Mesendoderm (in vitro differentiated cells): ENCODE measurements at places on chromosomes 16 and 17.

DNA sequence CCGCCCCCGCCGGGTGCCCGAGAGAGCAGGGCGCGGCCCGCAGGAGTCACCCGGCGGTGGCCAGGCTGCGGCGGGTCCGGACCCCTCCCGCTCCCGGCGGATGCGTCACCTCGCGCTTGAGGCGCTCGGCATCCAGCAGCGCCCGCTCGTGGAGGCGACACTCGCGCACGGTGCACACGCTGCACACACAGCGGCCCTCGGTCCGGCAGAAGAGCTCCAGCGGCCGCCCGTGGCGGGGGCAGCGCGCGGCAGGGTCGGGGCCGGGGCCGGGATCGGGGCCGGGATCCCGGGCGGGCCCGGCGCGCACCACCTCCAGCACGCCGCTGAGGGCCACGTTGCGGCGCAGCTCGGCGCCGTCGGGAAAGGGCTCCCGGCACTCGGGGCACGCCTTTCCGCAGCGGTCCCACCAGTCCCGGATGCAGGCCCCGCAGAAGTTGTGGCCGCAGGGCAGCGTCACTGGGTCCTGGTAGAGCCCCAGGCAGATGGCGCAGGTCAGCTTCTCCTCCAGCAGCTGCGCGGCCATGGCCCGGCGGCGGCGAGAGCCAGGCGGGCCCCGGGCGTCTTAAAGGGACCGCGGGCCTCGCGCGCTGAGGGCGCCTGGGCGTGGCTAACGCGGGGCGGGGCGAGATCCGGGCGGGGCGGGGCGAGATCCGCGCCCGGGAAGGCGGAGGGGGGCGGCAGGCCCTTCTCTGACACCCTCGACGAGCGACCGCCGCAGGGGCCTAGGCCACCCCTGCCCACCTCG lies at the start of gene TRIM65:
Gene TRIM65 (minus strand): TSS at position 537 of the 745 bp plus-strand sequence. CDS start 14 bp downstream, at position 523.
- H3K27me3 ChIP-seq, result no peaks in the 10 kb centered on the region
- DNase-seq, result peak; percentile 88
- peaks cover 5% of the 10 kb centered on the region for H3K4me1 ChIP-seq

GRCh38 chr16:4611337-4612021 lies 3.2 kb downstream of the UBALD1 start:
- H3K27me3 ChIP-seq, result no peaks in the 10 kb centered on the region
- peaks cover 7% of the 10 kb centered on the region for H3K4me1 ChIP-seq
- no peaks in the 10 kb centered on the region for H3K36me3 ChIP-seq
- H3K4me3 ChIP-seq, result no peak overlapping the region
- no peak overlapping the region for H3K27ac ChIP-seq

DNA sequence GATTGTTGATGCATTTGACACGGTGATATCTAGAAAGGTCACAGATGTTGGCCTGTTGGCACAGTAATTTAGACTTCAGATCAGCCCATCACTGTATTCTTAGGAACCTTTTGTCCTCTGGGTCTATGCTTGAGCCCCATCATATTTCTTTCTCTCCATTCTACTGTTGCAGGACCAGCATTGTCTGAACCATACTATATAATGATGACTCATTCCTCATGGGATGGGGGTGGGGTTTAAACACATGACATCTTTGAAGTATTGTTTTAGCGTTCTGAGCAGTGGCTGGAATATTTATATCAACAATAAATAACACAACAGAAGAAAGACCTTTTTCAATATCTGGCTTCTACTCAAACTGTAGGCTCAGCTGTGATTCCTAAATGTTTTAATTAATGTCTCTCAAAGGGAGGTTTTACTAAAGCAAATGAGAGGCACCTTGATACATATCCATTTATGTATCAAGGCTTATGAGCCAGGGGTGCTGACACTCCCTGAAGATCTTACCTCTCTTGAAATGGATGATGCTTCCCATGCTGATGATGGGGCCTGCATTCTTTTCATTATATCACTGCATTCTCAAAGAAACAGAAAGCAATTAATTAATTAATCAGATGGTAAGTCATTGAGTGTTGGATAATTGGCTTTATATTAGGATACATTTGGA lies 379.0 kb upstream of the GOT2 start:
- no peaks in the 10 kb centered on the region for H3K27me3 ChIP-seq
- no peak for DNase-seq
- no peak overlapping the region for H3K4me3 ChIP-seq
- no peak overlapping the region for H3K27ac ChIP-seq
- H3K4me1 ChIP-seq, result peaks cover 7% of the 10 kb centered on the region
- no peaks in the 10 kb centered on the region for H3K36me3 ChIP-seq

GRCh38 chr16:75342308-75342811 lies 90.9 kb upstream of the BCAR1 start:
- no peak overlapping the region for H3K4me3 ChIP-seq
- no peak for DNase-seq
- no peak overlapping the region for H3K27ac ChIP-seq
- no peaks in the 10 kb centered on the region for H3K27me3 ChIP-seq

GRCh38 chr16:81539009-81539758 lies 94.6 kb downstream of the CMIP start:
- no peaks in the 10 kb centered on the region for H3K36me3 ChIP-seq
- DNase-seq, result no peak
- no peaks in the 10 kb centered on the region for H3K27me3 ChIP-seq

GRCh38 chr16:81515721-81516120 lies 71.1 kb downstream of the CMIP start:
- no peaks in the 10 kb centered on the region for H3K36me3 ChIP-seq
- no peak overlapping the region for H3K27ac ChIP-seq
- no peak for DNase-seq

- no peaks in the 10 kb centered on the region for H3K27me3 ChIP-seq
- no peak overlapping the region for H3K4me3 ChIP-seq
- H3K4me1 ChIP-seq, result no peaks in the 10 kb centered on the region
- no peak overlapping the region for H3K27ac ChIP-seq
- DNase-seq, result no peak
These were observed 28.7 kb upstream of the GRIN2A start for GRCh38 chr16:10210944-10211343.

GRCh38 chr17:79410681-79411080 lies 200.2 kb downstream of the RBFOX3 start:
- no peaks in the 10 kb centered on the region for H3K27me3 ChIP-seq
- no peaks in the 10 kb centered on the region for H3K36me3 ChIP-seq
- DNase-seq, result no peak
- no peak overlapping the region for H3K4me3 ChIP-seq

GRCh38 chr16:23280483-23280967 lies 21.6 kb upstream of the SCNN1B start:
- no peak for DNase-seq
- no peak overlapping the region for H3K4me3 ChIP-seq
- H3K4me1 ChIP-seq, result no peaks in the 10 kb centered on the region
- no peaks in the 10 kb centered on the region for H3K36me3 ChIP-seq
- no peak overlapping the region for H3K27ac ChIP-seq

DNA sequence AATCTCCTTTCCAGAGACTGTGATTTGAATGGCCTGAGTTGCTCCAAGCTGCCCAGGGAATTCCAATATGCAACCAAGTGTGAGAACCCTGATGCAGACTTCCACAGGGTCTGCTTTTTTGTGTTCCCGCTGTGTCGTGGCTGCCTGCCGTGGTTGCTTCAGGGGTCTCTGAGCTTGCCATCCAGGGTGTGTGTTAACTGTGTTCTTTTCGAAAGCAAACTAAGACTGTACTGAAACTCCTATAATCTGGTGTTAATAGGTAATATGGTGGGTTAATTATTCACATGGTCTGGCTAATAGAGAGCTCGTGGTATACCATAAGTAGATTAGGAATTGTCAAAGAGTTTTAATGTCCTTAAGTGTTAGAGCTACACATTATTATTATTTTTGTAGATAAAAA lies 20.7 kb downstream of the UBN1 start:
- no peak for DNase-seq
- peaks cover 14% of the 10 kb centered on the region for H3K36me3 ChIP-seq
- H3K4me1 ChIP-seq, result no peaks in the 10 kb centered on the region
- no peaks in the 10 kb centered on the region for H3K27me3 ChIP-seq
- H3K27ac ChIP-seq, result no peak overlapping the region
- H3K4me3 ChIP-seq, result no peak overlapping the region

GRCh38 chr17:77884967-77885641 lies 73.4 kb upstream of the TNRC6C start:
- H3K4me3 ChIP-seq, result no peak overlapping the region
- no peaks in the 10 kb centered on the region for H3K36me3 ChIP-seq
- DNase-seq, result no peak
- H3K27me3 ChIP-seq, result peaks cover 5% of the 10 kb centered on the region

DNA sequence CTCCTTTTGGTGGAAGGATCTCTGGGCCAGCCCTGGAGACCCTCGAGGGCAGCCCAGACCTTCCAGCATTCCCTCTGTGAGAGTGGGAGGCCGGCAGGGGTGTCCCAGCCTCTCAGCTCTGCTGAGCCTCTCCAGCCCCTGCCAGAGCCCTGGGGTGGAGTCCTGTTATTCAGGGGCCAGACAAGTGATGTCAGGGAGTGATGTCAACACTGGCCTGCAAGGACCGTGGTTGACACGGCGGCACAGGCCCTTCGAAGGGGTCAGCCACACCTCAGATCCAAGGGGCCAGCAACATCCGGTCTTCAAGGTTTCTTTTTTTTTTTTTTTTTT lies 231.2 kb downstream of the KATNIP start:
- no peaks in the 10 kb centered on the region for H3K36me3 ChIP-seq
- H3K27ac ChIP-seq, result no peak overlapping the region
- H3K4me3 ChIP-seq, result no peak overlapping the region
- H3K27me3 ChIP-seq, result no peaks in the 10 kb centered on the region

DNA sequence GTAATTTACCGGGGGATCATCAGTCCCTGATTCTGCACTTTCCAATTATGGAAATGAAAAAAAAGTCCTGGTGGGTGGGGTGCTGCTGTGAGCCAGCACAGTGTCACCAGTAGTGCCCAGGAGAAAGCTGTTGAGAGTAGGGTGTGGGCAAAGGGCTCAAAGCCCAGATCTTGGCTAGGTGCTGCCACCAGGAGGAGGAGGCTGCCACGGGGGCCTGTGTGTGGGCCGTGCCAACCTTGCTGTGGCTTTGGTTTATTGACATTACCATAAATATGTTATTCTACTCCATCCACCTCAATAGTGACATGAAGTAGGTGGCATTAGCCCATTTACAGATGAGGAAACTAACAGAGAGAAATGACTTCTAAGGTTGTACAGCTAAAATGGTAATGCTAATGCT lies 6.7 kb upstream of the PRPSAP2 start:
- H3K27ac ChIP-seq, result no peak overlapping the region
- H3K27me3 ChIP-seq, result no peaks in the 10 kb centered on the region

- H3K27me3 ChIP-seq, result no peaks in the 10 kb centered on the region
- H3K4me3 ChIP-seq, result no peak overlapping the region
- H3K4me1 ChIP-seq, result no peaks in the 10 kb centered on the region
- peak; percentile 66 for DNase-seq
- no peak overlapping the region for H3K27ac ChIP-seq
These were observed 4.0 kb upstream of the RPL38 start for GRCh38 chr17:74199306-74200092.

DNA sequence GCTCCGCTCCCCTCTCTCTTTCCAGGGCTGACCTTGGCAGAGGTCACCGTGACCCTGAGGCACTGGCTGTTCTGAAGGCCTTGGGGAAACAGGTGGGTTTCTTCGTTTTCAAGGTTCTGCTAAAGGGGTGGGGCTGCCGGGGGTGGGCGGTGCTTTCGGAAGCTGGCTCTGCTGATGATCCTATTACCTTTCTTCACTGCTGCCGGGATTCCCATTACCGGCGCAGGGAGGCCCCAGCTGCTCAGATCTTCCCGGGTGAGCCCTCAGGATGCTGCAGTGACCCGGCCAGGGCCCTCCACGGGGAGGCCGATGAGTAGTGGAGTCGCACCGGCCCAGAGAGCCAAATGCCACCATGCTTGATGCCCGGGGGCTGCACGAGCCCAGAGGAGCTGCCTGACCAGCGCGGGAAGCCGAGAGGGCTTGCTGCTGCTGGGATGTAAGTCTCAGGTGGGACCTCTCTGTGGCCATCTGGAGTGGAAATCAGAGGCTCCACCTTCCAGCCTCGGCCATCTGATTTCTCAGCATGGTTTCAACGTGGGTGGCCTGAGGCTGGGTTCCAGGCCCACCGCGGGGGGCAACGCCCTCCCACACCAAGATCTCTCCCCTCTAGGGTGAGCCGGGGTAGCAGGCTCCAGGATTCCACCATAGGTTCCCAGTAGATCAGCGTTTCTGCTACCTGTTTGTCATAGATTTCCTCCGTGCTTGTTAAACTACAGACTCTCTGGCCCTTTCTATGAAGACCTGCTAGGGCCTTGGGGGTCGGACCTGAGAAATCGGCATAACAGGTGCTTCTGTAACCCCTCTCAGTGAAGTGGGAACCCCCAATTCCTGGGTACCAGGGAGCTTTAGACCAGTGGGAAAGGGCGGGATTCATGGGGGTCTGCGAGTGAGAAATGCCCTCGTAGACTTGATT lies 21.6 kb upstream of the ADCY7 start:
- H3K36me3 ChIP-seq, result no peaks in the 10 kb centered on the region
- DNase-seq, result peak; percentile 62
- H3K4me1 ChIP-seq, result peaks cover 2% of the 10 kb centered on the region

DNA sequence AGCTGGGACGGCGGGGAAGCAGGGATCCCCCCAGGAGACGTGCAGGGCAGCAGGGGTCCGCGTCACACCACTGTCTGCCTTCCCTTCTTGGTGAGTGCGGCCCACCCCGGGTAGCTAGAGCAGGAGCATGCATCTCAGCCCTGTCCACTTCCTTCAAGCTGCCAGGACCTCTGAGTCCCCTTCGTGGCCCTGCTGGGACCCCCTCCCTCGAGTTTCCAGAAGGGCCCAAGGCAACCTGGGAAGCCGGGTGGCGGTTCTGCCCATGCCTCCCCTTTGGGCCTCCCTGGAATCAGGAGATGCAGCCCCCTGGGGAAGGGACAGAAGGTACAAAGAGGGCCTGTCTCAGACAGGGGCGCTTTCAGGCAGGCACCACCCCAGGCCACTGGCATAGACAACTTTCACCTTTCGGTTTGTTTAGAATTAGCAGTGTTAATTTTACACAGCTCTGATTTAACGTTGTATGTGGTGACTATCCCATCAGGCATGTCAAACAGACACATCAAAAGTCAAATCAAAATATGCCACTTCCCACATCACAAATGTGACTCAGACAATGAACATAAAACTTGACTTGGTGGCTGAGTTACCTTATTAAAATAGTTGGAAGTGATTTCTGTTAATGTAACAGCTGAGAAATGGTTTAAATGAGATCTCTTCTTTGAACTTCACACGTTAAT lies 94.5 kb upstream of the METRNL start:
- H3K27ac ChIP-seq, result no peak overlapping the region
- H3K4me3 ChIP-seq, result no peak overlapping the region
- H3K27me3 ChIP-seq, result no peaks in the 10 kb centered on the region
- no peaks in the 10 kb centered on the region for H3K4me1 ChIP-seq
- no peak for DNase-seq

GRCh38 chr17:75731716-75732498 lies 10.6 kb downstream of the ITGB4 start:
- no peaks in the 10 kb centered on the region for H3K36me3 ChIP-seq
- H3K27me3 ChIP-seq, result no peaks in the 10 kb centered on the region
- no peak overlapping the region for H3K4me3 ChIP-seq
- no peak for DNase-seq
- no peaks in the 10 kb centered on the region for H3K4me1 ChIP-seq
